SW 1271 (cell line): ENCODE measurements at places on chromosomes 1 and 21.

- DNase-seq, result no peak
Measured at GRCh38 chr1:8390707-8391106, 72.8 kb downstream of the SLC45A1 start.

DNA sequence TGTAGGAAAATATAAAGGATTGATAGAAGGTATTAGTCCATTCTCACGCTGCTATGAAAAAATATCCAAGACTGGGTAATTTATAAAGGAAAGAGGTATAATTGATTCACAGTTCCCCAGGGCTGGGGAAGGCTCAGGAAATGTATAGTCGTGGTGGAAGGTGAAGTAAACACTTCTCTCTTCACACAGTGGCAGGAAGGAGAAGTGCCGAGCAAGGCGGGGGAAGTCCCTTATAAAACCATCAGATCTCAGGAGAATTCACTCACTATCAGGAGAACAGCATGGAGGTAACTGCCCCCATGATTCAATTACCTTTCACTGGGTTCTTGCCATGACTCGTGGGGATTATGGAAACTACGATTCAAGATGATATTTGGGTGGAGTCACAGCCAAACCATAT, 1806.0 kb downstream of the MRPL39 start:
- DNase-seq, result no peak

DNA sequence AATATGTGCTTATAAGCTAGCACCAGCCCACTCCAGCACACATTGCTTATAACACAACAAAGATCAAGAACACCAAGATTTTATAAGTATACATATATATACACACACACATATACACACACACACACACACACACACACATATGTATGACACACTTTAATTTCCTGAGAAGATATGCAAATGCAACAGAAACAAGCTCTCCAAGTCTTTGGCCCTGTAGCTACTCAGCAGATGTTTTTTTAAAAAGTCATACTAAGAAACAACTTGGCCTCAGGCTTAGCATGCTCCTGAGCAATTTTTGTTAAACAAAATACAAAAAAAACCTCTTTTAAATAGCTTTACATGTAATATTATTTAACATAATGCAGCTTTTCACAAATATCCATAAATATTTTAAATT, 11.1 kb downstream of the TNFSF18 start:
- no peak for DNase-seq

DNA sequence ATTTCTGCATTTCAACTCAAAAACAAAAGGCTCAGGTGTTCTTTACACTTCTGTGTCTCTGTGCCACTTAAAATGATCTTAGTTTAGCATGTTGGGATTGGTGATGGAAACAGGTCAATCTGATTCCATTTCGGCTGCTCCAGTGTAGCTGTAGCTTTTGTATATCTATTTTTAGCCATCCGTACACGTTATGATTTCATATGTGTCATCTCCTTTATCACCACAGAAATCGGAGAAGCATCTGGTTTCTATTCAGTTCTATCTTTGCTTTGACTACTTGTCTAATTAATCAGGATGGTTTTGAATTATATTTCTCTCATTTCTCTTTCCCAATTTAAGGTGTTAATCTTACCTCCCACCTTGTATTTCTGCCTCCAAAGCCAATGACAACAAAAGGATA, 41.1 kb downstream of the RGS21 start:
- no peak for DNase-seq

DNA sequence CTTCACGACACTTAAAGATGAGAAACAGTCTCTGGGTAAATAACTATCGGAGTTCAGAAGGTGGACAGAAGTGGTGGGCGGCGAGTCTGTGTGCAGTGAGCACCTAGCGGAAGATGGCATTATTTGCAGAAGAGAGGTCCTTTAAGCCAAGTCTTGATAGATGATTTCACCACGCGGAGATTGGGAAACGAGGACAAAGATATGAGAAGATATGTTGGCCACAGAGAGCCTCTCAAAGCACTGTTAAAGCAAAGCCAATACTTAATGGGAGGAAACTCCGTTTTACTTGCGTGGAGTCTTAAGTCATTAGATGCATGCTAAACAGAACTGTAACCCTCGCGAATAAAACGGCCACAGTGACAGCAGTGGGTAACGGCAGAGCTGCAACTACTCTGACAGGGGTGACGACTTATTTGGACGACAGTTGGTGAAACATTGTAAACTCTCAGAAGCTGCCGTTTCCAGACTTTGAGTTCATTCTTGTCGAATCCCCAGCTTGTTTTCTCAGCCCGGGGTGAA, 577 bp upstream of the CEP350 start:
- DNase-seq, result no peak

DNA sequence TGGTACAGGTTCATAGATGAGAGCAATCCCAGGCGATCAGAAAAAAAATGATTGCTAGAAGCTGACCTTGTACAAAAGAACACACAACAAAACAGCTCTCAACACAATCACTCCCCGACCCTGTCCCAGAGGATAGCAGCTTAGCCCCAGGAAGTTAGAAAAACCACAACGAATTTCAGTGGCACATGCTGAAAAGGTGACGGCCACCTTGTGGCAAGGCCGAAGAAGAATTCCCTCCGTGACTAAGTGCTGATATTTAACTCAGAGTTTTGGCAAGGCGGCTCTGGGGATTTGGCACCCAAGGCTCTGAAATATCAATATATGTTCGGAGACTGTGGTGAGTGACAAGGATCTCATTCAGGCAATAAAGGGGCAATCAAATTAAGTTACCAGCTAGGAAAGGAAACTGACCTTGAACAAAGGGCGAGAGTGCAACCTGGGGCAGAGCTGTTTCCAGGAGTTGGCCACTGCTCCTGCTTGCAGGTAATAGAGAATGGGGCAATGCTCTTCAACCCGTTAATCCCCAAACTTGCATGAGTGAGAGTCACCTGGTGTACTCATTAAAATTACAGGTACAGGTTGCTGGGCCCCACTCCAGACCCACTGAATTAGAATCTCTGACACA, 96.2 kb downstream of the BEND5 start:
- DNase-seq, result no peak
